ENCODE measurements at places on chromosomes 11 and 22. TPM values are rescaled to one million over a fixed set of nuclear protein-coding genes. Genes with fewer than 3 reads are reported as not detected.

Gene TRPC6
- 4.4 TPM for total RNA-seq

- DNase-seq = no peak
Measured at GRCh38 chr11:20097319-20098221, 62.7 kb downstream of the DBX1 start.

Gene DAGLA
- 1.3 TPM for total RNA-seq

DNA sequence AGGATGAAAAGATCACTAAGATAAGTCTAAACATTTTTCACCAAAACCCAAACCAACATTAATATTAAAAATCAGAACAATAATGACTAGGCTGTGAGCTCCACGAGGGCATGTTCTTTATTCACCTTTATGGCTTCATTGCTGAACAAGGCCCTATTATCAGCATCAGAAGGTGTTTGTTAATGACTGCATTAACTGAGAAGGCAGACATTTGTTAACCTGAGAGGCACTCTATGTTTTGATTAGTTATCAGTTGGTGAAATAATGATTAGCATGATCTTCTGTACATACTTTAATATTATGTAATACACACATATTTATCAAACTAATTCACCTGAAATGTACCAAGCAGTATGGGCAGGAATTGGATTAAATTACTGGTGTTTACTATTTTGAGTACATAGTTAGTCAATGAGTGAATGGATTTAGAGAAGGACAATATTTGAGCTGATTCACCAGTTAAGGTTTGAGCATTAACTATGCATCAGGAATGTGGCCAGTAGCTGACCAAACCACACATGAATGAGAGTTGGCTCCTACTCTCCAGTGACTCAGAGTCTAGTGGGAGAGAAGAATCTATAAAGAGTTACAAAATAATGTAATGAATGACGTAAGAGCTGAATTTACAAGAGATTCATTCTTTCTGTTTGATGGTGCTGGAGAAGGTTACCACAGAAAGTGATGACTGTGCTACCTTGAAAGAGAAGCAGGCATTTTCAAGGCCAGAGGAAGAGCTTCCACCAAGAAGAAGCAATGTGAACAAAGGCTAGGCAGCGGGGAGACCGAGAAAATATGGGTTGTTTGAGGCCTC is 6.7 kb downstream of the IL18 start:
- no peak for DNase-seq

DNA sequence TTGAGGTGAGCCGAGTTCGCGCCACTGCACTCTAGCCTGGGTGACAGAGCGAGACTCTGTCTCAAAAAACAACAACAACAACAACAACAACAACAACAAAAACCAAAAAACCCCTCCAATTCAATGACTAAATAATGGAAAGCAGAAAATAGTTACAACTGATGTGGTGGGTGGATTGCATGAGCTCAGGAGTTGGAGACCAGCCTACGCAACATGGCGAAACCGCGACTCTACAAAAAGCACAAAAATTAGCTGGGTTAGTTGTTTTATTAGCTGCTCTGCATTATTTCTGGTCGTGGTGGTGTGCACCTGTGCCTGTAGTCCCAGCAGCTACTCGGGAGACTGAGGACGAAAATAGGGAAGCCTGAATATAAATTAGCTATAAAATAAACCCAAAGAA is 2.6 kb upstream of the PATL1 start:
- DNase-seq = no peak

Gene ELMOD1
- total RNA-seq = 1.2 TPM

DNA sequence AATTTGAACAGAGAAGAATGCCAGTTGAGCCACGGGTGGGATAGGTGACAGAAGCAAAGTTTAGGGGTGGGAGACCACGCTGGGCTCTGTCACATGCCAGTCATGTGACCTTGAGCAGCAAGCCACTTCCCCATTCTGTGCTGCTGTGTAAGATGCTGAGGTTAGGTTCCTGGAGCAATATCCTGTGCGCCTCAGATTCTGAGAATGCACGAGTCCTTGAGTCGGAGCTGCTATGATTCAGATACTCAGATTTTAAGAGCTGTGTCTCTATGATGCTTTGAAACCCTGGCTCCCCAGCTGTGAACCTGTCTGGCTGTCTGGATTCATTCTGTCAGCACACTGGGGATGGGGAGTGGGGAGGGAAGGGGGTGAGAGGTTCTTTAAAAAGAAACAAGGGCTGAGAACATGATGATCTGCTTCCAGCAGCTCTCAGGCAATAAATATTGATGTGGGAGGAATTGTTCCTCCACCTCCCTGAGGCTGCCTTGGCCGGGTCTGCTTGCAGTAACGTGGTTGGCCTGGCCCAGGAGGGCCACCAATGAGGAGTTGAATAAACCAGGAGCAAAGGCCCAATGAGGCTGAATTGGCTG is 24.0 kb downstream of the SLCO2B1 start:
- no peak for DNase-seq

Gene ASPHD2
- total RNA-seq = 10.0 TPM

GRCh38 chr22:46193898-46194310 is 43.6 kb downstream of the PPARA start:
- DNase-seq = no peak

Gene KDM4E
- not detected for total RNA-seq

DNA sequence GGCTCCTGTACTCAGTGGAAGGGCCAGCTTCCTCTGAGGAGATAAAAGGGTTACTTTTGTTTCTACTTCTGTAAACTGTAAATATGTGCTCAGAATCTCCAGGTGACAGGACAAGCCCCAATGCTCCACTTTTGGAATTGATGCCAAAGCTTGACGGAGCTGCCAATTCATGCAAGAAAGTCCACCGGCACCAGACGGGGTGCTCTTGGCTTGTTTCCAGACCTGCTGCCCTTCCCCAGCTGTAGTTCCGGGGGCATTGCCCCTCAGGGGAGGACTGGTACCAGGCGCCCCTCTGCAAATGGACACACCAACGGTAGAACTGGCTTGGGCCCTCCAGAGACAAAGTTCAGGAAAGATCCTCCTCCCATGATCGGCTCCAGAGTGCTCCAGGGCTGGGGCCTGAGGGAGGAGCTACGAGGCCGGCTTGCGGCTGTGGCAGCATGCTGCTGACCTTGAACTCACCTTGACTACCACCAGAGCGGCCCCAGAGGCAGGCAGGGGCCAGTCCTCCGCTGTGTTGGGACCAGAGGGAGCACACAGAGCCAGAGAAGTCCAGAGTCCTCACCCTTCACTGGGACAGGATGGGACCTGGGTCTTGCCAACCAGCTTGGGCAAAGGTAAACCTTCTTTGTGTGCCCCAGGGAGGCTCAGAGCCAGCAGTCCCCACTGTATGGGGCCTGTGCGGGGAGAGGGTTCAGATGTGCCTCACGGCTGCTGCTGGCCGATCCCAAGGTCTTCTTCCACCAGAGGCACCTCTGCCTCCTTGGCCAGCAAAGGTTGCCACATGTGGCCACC is 17.8 kb upstream of the OAF start:
- DNase-seq = no peak

Gene TTC9C
- total RNA-seq = 27.5 TPM

Gene CCDC117
- total RNA-seq = 54.1 TPM

DNA sequence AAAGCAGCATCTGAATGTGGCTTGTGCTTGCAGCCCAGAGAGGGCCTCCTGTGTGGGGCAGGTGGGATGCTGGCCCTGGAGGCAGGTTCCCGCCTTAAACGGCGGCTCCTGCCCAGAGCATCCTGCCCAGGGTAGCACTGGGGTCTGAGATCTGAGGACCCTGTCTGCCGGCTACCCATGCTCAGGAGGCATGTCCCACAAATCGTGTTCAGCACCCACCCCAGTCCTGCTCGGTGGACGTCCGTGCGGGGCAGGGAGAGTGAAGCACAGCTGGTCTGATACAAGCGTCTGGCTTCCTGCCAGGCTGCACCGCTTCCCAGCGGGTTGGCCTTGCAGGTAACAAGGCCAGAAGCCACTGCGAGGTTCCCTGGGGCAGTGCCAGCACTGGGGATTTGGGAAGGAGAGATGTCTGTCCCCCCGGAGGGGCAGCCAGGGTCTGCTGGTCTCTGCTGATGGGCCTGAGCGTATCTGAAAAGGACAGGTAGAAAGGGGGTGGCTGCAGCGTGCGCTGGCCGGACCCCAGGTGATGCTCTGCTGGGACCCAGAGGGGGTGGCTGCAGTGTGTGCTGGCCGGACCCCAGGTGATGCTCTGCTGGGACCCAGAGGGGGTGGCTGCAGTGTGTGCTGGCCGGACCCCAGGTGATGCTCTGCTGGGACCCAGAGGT is 3.6 kb downstream of the TRABD start:
- no peak for DNase-seq

DNA sequence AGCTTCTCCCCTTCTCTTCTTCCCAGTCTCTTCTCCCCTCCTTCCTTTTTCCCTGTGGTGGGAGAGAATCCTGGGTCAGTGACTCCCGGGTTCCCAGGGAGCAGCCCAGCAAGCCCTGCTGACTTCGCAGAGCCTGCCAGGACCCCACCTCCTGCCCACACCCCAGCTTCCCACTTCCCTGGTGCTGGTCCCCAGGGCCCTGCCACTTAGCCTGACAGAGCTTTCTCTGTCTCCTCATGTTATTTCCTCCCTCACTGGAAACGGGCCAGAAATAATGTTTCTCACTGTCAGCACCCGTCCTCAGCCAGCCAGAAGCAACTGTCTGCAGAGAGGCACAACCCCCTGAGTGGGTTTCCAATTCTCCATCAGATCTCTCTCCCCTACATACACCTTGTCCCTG is 27.1 kb downstream of the C11orf96 start:
- DNase-seq = no peak

DNA sequence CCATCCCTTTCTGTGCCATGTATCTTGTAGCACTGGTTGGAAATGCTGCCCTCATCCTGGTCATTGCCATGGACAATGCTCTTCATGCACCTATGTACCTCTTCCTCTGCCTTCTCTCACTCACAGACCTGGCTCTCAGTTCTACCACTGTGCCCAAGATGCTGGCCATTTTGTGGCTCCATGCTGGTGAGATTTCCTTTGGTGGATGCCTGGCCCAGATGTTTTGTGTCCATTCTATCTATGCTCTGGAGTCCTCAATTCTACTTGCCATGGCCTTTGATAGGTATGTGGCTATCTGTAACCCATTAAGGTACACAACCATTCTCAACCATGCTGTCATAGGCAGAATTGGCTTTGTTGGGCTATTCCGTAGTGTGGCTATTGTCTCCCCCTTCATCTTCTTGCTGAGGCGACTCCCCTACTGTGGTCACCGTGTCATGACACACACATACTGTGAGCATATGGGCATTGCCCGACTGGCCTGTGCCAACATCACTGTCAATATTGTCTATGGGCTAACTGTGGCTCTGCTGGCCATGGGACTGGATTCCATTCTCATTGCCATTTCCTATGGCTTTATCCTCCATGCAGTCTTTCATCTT is 414 bp downstream of the OR52D1 start:
- no peak for DNase-seq

Gene DENND6B
- 1.3 TPM for total RNA-seq

GRCh38 chr11:110713449-110713776 is 1.2 kb upstream of the ARHGAP20 start:
- DNase-seq = no peak

DNA sequence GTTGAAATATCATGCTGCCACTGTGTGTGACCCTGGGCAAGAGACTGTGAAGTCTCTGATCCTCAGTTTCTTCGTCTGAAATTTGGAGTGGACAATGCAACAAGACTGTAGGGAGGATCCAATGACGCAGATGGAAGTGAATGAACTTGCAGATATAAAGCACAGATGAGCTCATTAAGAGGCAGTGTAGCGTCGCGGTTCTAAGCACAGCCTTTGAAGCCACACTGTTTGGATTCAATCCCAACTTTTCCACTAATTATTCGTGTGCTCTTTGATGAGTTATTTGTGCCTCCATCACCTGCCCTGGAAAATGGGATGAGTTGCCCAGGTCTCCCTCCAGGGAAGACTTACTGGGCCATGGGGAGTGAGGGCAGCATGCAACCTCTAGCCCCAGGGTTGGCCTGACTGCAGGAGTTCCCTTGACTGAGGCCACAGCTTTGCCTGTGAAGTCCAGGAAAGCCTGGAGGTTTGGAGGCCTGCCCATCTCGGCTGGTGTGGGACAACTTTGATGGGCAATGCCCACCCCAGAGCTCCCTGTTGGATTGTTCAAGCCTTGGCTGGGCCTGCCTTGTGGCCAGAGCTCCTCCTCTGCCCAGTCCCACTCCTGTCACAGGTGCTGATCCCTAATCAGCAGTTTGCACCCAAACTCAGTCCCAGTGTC is 266.0 kb upstream of the B3GAT1 start:
- DNase-seq = no peak

Gene DNHD1
- total RNA-seq = 9.6 TPM

- no peak for DNase-seq
Measured at GRCh38 chr22:18091478-18091877, 13.7 kb downstream of the PEX26 start.

DNA sequence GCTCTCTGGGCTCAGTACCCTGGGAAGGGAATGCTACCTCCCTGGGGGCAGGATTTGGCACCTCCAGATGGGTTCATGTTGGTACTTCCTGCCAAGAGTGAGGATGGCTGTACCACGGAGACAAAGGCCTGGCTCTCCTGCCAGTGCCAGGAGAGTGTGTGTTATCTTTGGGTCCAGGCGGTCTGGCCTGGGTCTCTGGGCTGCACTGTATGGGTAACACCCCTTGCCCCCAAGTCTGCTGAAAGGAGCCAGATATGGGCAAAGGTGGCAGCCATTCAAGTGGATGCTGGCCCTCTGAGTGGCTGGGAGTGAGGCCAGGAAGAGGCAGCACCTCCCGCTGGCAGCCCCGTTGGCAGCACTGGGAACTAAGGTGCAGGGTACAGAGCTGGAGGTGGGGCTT is 91.5 kb downstream of the NECTIN1 start:
- DNase-seq = no peak

- DNase-seq = no peak
Measured at GRCh38 chr22:39350757-39351688, 1.2 kb downstream of the SYNGR1 start.

Gene TMEM121B
- total RNA-seq = 7.2 TPM

DNA sequence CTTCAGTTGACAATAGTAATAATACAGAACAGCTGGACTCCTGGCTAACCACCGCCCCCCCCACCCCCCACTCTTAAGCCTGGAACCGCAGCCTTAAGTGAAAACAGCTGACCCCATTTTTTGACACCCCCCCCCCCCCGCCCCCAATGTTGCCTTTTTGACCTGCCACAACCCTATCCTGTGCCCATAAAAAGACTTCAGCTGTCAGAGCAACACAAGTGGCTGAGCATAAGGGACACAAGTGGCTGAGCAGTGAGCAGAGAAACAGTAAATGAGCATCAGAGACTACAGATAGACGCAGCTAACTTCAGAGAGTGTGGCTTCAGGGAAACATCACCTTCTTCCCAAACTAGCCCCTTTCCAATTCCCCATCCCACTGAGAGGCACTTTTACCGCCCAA is 1493.8 kb downstream of the LRRC4C start:
- DNase-seq = no peak
